ENCODE measurements at places on chromosomes 4 and X. TPM values are rescaled to one million over a fixed set of nuclear protein-coding genes. Genes with fewer than 3 reads are reported as not detected.

GRCh38 chr4:42484630-42485029 is 87.3 kb downstream of the SHISA3 start:
- no peak for DNase-seq

The CFAP47 gene
- 0.18 TPM for total RNA-seq

The CHRDL1 gene
- 183 TPM for total RNA-seq

- DNase-seq, result no peak
These were observed 867.6 kb downstream of the TRAM1L1 start for GRCh38 chr4:116217781-116218180.

GRCh38 chrX:13440176-13440575 is 120.3 kb upstream of the ATXN3L start:
- no peak for DNase-seq

The EFHC2 gene
- total RNA-seq, result 2.0 TPM

DNA sequence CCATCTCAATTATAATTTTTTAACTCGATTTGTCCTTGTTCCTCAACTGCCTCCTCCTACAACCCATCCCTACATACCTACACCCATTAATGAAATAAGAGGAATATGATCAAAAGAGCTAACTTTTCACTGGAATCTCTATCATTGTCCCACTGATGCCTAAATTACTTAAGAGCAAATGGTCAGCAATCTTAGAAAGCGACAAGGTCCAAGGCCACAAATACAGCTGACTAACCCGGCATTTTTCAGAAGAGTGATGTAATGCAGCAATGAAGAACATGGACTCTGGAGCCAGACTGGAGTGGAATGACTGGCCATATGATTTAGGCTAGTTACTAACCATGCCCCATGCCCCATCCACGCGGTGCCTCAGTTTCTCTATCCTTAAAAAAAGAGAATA is 56.2 kb downstream of the PPA2 start:
- DNase-seq, result no peak

GRCh38 chr4:166823126-166823525 is 411.2 kb downstream of the SPOCK3 start:
- DNase-seq, result no peak

The IL13RA2 gene
- 1.5 TPM for total RNA-seq

DNA sequence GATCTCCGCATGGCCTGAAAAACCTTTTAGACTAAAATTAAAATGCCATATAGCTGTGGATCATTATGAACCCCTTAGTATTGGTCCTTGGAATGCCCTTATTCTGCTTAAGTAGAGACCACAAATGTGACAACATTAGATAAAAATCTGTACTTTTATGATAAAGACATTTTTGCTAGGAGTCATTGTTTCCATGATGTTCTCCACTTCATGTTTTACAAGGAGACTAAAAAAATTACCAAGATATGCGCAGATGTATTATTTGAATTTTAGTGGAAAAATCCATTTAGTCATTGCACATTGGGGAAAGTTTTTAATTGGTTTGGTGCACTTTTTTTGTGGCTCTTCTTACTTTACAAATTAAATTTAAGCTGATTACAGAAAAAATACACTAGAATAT is 85.1 kb upstream of the HPRT1 start:
- no peak for DNase-seq

DNA sequence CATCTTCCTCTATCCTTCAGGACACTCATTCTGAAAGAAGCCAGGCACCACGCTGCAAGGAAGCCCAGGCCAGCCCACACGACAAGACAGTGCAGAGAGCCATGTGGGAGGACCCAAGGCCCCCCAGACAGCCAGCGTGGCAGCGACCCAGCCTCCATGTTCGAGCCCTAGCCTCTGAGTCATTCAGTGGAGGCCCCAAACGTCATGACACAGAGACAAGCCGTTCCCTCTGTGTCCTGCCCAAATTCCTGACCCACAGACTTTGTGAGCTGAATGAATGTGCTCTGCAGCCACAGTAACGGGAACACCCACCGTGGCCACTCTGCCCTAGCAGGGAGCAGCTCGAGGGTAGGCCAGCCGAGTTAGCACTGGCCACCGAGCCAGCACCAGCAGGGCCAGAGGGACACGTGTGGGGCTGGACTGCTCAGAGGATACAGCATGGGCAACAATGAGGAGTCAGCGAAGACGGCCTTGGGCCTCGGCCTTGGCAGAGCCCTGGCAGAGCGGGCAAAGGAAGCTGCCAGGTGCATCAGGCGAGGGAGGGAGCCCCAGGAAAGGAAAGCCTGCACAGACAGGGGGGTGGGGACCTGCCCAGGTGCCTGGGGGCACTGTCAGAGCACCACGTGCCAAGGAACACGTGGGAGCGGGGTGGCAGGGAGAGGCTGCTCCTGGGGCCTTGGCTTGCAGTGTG is 8.6 kb downstream of the BLOC1S4 start:
- DNase-seq, result peak; percentile 60

- no peak for DNase-seq
These were observed 51.2 kb downstream of the GC start for GRCh38 chr4:71732706-71733105.

All from sciatic nerve (tissue), 2 donors.